ENCODE measurements at places on chromosomes 4 and X. TPM values are rescaled to one million over a fixed set of nuclear protein-coding genes. Genes with fewer than 3 reads are reported as not detected.

DNA sequence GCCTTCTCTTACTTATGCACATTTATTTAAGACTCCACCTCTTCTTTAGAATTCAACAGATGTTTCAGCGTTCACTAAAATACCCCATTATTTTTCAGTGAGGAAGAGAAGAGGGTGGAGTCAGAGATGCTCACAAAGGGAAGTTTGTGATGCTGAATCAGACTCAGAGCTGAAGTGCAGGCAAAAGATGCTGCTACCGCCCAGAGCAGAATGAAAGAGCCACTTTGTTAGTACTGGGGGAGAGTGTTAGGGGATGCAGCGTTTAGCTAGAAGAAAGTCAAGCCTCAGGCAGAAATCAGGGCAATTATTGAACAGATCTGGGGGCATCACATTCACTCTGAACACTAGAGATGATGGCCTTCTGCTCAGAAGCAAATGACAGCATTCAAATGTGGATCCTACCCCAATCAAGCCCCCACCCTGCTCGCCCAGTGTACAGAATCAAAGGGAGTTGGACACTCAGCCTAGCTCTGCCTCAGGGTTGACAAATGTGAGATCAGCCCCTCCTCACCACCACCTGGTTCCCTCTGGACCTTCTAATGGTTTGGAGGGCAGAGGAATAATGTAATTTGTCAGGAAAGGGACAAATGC is 138.3 kb downstream of the UNC5C start:
- DNase-seq: no peak

GRCh38 chrX:22383988-22384387 is 111.3 kb downstream of the CBLL2 start:
- no peak for DNase-seq

The AR gene
- total RNA-seq: 5.3 TPM

The STOX2 gene
- 12.9 TPM for total RNA-seq
